Left forelimb (tissue), 1 donor: ENCODE measurements at places on chromosomes 5 and 9.

DNA sequence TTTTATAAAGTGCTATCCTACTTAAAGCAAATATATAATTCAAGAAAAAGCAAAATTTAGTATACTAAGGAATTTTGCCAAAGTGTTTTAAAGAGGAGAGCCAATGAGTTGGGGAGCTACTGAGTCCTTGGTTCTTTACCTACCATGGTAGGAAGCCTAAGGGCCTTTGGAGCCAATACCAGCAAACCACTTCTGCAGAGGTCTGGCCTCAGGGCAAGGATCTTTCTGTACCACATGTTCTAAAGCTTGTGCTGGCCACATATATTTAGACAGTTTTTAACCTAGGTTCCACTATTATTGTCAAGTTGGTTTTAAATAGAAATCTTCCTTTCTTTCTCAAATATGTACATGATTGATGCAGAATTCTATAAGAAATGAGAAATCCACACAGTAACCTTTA lies 172.3 kb upstream of the NREP start:
- DNase-seq: no peak

GRCh38 chr9:98821831-98822230 lies 14.4 kb downstream of the GALNT12 start:
- no peak for DNase-seq

DNA sequence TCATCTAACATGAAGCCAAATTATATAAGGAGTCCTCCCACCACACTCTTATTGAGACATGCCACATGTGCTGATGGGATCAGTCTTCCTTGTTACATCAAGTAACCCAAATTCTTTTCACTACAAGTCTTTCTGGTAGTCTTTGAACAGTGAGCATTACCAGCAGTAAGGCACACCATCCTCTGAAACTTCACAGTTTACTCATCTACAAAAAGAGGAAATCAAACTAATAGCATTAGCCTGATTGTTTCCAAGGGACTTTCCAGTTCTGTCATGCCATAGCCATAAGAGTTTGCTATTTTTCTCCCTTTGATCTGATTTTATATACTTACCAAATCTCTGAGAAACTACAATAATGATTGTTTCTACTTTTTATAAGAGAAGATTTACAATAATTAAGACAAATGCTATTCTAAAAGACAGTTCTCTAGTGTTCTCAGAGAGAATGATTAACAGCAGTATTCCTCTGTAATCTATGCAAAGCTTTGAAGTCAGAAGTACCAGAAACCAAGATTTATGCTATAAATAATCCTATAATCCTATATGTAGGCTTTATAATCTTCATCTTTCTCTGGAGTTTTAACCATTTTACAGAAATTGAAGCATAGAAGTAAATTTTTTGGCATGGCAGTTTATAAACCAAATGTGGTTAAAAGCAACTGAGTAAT lies 166.2 kb upstream of the ACO1 start:
- no peak for DNase-seq

GRCh38 chr9:135959814-135960213 lies 1.4 kb downstream of the UBAC1 start:
- DNase-seq: no peak

DNA sequence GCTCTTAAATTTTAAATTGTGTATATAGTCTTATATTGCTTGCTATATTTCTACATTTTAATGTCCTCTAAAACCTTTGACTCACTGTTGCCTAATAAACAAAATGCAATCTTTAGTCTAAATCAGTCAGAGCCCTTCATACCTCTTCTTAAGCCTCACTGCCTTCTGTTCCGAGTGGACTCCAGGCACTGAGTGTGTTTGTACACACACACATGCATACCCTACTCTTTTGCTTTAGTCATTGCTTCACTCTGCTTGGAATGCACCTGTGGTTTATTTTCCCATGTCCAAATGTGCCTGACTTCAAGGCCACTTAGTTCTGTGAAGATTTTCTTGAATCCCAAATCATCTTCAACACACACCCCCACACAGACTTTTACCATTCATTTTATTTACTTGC lies 60.9 kb downstream of the SLC12A2 start:
- DNase-seq: no peak

DNA sequence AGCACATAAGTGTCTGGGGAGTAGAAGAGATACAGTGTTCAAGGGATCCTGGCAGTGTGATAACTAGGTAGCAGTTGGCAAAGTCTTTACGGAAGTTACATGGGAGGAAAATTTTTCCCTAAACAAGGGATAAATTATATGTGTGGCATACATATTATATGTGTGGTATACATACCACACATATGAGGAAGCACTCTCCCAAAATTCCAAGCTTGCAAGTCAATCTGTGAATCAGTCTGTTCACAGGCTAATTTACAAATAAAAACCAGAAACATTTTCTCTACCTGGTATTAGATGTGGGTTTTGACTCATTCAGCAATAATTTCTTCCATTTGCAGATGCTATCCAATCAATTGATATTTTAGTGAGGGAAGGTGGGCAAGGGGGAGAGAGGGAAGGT lies 110.0 kb downstream of the ISOC1 start:
- no peak for DNase-seq

DNA sequence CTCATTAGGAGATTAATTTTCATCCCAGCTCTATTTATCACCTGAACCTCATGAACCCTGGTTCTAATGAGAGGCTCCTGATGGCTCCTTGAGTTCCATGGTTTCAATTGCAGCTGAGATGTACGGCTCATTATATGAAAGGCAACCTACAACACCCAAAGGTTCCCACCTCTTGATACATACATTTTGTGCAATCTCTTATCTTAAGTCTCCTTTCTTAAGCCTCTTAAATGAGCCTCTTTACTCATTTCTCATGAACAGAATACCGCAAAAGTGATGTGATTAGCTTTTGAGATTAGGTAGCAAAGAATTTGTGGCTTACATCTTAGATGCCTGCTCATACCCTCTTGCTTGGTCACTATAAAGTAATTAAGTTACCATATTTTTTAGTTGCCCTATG lies 1964.0 kb upstream of the CDH6 start:
- no peak for DNase-seq

DNA sequence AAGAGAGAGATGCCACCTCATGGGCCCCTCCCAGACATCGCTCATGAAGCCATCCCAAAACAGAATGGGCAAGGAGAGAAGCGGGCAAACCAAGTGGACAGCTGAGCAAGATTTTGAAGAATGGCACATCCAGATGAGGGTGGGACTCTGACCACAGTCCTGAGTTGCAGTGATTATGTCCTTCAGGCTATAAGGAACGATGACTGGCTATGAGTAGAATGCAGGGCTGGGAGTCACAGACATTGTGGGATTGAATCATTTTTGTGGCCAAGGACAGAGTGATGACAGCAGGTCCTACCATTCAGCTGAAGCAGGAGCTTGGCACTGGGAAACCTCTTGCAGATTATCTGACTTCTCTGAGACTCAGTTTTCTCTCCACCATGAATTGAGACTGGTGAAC lies 245.7 kb upstream of the SLC30A5 start:
- DNase-seq: no peak

DNA sequence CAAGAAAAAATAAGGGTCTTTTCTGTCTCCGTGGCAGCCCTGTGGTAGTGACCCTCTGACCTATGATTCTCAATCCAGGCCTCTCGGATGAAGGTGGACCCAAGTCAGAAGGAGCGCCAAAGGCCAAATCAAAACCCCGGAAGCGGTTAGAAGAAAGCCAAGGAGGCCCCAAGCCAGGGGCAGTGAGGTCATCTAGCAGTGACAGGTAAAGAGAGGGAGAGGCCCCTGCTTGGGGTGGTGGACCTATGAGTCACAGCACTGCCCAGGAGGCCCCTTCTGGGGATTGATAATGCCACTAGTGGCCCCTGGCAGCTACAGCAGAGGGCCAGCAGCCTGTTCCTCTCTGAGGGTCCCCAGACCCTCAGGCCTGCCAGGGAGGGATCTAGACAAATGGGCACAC lies 6.4 kb upstream of the SLC2A8 start:
- no peak for DNase-seq

DNA sequence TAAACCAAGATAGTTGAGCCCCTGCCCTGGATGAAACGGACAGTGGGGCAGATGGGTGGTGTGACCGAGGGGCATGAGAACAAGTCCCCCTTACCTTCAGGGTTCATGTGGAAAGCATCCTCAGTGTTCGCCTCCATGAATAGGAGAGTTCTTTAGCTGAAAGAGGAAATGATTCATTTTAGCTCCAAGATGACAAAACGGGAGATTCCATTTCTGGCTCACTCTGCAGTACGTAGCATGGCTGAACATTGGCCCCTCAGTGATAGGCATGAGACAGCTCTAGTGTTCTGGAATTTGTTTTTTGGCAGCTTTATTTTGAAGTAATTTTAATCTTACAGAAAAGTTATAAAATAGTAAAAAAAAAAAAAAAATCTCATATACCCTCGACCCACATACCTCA lies 70.2 kb upstream of the AGXT2 start:
- no peak for DNase-seq

GRCh38 chr9:76927540-76928240 lies 21.8 kb upstream of the PRUNE2 start:
- DNase-seq: no peak

- DNase-seq: no peak
Observed at GRCh38 chr9:3419893-3420292, 105.9 kb downstream of the RFX3 start.

DNA sequence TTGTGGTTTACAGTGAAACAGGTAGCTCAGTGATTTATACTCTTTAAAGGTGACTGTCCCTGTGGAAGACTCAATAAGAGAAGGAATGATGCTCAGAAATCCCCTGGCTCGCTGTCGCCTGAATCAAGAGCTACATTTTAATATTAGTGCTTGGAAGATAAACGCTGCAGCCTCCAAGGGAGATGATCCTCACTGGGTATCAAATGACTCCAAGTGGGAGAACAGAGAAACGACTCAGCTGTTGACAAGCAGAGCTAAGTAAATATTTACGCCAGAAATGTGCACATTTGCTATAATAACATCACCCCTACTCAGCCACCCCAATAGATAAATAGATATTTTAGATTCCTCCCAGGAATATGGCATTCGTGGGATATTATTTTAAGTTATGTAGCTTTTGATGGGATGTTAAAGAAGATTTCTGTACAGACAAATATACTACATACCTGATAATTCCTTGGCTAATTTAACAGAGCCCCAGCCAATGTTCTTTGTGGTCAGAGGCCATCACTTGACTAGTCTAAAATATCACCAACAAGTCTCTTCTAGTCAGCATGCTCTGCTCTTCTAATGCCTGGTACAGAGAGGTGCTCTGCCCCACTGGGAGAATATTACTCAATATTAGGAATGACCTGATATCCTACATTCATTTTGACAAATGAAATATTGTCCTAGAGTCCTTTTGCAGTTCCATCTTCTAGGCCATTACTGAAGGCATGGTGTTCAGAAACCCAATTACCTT lies 18.3 kb upstream of the CCDC192 start:
- DNase-seq: no peak

GRCh38 chr5:97142521-97143254 lies at the start of gene LIX1:
TSS of gene LIX1 (minus strand) at chr5:97142611. CDS start at chr5:97142576, 35 bp downstream.
- no peak for DNase-seq

DNA sequence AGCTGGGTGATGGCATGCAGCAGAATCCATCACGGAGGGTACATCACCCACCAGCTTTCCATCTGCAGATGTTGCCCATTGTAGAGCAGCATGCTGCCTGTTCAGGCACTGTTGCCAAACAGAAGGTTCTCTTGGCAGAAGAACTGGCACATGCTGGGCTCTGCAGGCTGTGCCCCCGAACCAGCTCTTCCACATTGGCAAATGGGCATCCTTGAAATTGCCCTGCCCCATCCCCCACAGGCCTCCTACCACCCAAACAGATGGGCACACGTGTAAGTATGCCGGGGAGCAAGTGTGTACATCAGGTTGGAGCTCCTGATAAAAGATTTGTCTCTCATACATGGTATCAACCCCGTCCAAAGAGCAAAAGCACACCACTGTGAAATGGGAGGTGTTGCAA lies 220.3 kb upstream of the TAS2R1 start:
- DNase-seq: no peak

GRCh38 chr5:139862313-139862712 lies 66.7 kb downstream of the PSD2 start:
- no peak for DNase-seq

DNA sequence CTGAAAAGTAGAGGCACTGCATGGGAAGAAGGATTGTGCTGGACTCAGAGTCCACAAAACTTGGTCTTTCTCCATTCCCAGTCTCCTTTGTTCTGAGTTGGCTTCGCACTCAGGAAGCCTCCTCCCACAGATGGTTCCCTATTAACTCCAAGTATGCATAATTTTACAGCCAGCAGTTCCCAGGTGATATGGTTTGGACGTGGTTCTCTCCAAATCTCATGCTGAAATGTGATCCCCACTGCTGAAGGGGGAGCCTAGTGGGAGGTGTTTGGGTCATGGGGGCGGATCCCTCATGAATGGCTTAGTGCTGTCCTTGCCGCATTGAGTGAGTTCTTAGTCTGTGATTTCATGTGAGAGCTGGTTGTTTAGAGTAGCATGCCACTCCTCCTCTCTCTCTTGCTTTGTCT lies 86.6 kb downstream of the FEM1C start:
- DNase-seq: no peak

GRCh38 chr5:109225716-109226625 lies 183.8 kb downstream of the PJA2 start:
- no peak for DNase-seq

- DNase-seq: no peak
Observed at GRCh38 chr5:87069311-87069710, 198.4 kb upstream of the RASA1 start.

GRCh38 chr5:38581597-38581996 lies 25.2 kb upstream of the LIFR start:
- DNase-seq: no peak

DNA sequence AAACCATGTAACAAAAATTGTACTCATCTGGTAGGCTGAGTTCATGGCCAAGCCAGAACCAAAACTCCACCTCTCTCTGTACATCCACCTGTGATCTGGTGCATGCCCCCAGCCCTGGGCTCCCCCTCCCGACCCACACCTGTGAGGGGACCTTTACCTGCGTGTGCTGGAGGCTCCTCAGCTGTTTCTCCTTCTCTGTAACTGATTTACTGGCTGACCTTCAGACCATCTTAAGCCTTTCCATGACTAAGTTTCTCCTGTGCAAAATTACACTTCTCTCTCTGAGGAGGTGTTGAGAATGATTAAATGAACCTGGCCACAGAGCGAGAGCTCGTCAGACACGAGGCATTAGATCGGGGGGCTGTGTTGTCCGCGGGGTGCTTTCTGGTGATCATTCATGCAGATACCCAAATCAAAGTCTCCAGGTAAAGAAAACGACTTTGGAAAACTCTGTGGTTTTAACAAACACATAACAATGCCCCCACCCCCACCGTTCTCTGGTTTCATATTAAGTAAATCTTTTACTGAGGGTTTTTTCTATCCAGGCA lies 136.4 kb downstream of the SEMA5A start:
- DNase-seq: no peak

- DNase-seq: no peak
Observed at GRCh38 chr9:127186806-127187205, 64.4 kb upstream of the ANGPTL2 start.

GRCh38 chr5:142814122-142814521 lies 43.9 kb downstream of the ARHGAP26 start:
- DNase-seq: no peak

- no peak for DNase-seq
Observed at GRCh38 chr5:2286250-2286649, 403.5 kb upstream of the IRX4 start.
